NCI-H1694 treated with DMSO at 0.1 percent for 48 hours (cell line): ENCODE measurements at places on chromosomes 12 and 14.
A peak's percentile ranks its signal among the peaks of the same experiment; 100 is the strongest.

- DNase-seq: no peak
Measured at GRCh38 chr14:54687750-54688119, 120.8 kb downstream of the SAMD4A start.

DNA sequence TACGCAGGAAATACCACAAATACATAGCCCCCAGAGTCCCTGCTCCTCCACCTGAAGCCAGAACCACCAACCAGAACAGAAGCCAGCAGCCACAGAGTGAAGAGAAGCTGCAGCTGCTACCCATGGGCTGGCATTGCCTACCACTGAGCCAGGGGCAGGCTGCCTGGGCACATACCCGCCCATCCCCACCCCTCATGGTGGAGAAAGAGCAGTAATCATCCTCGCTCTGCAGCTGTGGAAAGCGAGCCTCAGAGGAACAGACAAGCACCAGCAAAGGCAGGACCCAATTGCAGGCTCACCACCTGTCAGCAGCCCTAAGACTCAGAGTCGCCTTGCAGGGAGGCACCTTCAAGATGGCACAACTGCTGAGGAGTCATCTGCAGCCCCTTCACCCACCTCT lies 11.2 kb upstream of the CD9 start:
- DNase-seq: no peak

DNA sequence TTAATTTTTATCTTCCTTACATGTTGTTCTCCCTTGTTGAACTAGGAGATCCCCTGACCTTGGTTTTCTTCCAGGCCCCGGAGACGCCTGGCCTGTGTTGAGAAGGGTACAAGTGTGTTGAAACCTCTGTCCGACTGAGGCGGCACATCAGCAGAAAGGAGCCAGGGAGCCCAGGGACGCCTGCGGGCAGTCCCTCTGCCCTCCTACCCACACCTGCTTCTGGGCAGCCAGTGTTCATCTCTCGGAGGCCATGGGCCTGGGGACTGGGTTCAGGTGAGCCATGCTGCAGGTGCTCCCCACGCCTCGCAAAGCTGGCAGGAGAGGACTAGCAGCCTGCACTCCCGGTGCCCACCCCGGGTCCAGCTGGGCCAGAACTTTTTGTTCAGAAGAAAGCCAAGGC lies 39.9 kb upstream of the EIF5 start:
- no peak for DNase-seq

DNA sequence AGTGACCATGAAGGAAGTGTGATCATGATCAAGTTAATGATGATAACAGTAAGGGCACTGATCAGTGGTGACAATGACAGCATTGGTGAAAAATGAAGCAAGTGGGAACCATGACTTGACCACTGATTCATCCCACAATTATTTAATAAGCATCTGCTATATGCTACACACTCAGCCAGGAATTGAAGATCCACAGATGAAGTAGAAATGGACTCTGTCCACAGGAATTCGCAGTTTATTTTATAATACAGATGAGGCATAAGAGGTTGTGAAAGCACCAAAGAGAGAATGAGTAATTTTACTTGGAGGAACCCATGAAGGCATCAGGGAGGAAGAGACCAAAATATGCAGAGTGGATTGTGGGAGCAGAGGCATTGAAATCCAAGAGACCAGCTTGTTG lies 33.8 kb upstream of the SMUG1 start:
- no peak for DNase-seq

DNA sequence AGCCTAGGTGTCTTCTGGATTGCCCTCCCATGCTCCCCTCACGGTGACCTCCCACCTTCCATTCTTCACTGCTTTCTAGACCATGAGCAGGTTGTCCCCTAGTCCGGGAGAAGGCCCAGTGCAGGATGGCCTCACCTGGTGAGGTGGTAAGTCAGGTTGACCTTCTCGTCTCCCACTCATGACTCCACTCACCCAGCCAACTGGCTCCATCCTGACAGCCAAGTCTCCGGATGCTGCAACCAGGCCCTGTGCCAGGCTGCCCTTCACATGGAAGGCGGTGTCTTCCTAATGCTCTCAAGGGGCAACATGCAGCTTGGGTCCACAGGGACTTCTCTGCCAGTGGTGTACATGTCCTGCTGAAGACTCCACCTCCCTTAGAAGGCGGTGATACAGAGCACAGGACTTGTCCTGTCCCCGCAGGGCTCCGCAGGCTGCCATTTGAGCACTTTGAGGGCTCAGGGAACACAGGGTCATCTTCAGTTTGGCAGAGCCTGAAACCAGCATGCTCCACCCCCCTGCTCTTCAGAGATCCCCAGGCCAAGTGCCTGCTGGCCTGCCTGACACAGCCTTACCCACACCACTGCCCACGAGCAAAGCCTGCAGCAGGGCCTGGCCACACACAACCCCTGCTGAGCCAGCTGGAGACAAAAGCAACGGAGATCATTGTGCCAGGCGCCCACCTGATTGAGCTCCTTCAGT lies 25.4 kb downstream of the BATF start:
- DNase-seq: no peak

- DNase-seq: peak; percentile 36
Measured at GRCh38 chr14:99602054-99602787, 1.8 kb downstream of the CCDC85C start.

DNA sequence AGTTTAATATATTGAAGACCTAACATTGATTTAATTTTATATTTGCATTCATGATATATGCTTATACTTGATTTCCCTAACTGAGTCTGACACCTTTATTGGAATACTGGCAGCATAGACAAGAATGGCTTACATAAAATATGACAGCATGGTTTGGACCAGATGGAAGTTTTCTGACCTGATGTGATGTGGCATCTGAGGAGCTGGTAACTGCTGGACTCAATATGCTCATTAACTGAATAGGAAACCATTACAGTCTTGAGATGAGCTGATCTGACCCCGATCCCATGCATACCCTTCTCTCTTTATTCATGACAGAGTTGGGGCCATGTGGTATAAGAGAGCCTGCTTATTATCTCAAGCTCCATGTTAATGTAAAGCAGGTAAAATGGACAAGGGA lies 604.8 kb upstream of the SEL1L start:
- DNase-seq: no peak

DNA sequence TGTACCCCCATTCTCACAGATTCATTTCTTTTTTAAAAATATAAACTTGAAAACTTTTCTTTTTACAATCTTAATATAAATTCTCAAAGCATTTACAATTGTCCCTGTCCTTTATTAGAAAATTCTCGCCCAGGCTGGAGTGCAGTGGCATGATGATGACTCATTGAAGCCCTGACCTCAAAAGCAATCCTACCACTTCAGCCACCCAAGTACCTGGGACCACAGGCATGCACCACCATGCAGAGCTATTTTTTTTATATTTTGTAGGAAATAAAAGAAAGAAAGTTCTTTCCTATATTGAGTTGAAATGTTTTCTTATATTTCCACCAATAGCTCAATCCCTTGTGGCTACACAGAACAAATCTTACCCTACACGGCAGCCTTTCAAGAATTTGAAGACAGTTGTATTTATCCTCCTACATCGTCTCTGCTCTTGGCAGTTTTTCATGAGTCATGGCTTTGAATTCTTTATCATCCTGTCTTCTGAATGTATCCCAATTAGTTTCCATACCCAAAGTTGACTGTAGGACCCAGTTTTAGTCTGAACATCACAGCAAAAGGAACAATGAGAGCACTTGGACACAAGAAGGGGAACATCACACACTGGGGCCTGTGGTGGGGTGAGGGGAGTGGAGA lies 52.4 kb downstream of the SYT1 start:
- DNase-seq: no peak

- DNase-seq: peak; percentile 91
Measured at GRCh38 chr14:95998656-95999055, 40.5 kb upstream of the C14orf132 start.

DNA sequence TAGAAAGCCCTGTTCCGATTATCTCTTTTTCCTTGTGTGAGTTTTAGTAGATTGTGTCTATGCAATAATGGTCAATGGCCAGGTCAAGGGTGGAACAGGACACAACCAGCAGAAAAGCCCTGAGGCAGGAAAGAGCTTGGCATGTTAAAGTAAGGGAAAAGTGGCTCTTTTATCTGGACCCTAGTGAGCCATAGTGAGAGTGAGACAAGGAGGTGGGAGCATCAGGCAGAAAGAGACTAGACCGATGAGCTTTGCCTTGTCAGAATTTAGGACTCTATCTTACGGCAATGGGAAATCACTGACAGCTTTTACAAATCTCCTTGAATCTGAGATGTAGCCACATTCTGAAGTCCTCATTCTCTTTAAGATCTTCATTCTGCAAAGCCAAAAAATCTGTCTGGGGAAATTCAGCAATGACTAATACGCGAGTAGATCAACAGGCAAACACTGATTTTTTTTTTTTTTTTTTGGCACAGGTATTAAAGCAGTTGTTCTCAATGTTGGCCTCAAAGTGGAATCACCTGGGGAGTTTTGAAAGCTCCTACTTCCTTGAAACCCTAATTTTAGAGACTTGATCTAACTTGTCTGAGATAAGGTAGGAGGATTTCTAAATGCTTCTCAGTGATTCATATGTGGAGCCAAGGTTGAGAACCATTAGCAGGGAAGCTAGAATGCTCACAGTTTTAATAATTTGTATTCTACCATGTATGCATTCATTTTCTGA lies 33.9 kb downstream of the TMEM19 start:
- DNase-seq: no peak

- no peak for DNase-seq
Measured at GRCh38 chr12:68234140-68234539, 8.5 kb upstream of the IL26 start.

DNA sequence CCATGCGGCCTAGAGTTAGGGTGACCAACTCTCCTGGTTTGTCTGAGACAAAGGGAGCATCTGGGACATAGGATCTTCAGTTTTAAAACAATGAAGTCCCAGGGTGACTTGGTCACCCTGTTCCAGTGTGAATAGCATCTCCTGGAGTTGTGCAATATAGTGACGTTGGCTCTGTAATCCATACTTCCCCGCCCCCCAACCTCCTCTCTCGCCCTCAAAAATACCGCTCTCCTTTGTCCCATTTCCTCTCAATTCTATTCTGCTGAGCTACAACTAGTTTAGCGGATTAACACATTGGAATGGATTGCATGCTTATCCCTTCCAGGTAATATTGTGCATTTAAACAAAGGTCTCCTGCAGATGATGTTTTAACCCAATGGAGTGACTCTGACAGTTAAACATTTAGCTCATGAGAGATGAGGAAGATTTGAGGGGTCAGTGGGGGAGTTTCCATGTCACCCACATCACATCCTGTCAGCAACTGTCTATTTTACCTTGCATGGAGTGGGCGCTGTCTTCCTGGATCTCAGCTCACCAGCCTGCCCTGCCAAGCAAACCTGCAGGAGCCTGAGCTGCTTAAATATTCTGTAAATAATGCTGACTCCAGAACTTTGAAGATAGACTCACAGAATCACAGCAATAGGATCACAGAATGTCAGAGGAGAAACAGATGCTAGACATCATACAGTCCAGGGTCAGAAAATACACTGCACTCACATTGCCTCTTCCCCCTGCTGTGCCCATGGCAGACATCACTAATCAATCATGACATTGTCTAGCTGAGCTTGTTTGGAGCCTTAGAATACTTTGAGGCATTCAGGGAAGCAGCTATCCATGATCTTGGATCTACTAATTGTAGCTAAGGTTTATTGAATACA lies 43.0 kb downstream of the MAP1LC3B2 start:
- DNase-seq: no peak

- DNase-seq: no peak
Measured at GRCh38 chr12:27982951-27983350, 10.4 kb upstream of the PTHLH start.

DNA sequence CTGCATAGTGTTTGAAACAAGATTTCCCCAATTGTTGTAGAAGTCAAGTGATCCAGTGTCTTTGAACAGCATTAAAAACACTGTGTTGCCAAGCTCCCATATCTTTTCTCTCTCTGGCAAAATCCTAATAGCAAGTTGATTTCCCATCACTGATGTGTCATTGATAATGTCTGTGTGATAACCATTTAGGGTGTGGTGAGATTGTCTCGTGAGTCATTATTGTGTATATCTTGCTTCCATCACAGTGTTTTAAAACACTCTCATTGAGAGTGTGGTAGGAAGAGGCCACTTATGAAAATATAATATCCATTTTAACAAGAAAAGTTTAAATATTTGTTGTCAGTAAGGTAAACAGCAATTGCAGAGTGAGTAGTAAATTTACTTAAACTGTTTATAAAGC lies 74.7 kb downstream of the PRORP start:
- DNase-seq: no peak

DNA sequence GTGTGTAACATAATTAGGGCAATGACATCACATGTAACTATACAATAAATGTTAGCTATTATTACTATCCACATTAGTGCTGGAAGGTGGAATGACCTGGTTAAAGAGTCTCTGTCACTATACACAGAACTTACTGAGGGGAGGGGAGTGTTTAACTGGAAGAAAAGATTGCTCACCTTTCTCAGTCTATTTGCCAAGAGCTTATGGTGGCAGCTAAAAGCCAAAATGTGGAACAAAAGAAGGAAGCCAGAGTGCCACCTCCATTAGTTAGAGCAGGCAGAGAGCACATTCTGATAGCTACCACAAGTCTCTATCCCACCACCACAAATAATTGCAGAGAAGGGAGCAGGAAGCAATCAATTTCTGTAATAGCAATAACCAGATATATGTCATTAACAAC lies 124.4 kb downstream of the MED13L start:
- DNase-seq: no peak

GRCh38 chr12:74401966-74402365 lies 135.7 kb upstream of the ATXN7L3B start:
- DNase-seq: no peak

GRCh38 chr14:71621980-71622605 lies 310.1 kb upstream of the RGS6 start:
- DNase-seq: no peak

DNA sequence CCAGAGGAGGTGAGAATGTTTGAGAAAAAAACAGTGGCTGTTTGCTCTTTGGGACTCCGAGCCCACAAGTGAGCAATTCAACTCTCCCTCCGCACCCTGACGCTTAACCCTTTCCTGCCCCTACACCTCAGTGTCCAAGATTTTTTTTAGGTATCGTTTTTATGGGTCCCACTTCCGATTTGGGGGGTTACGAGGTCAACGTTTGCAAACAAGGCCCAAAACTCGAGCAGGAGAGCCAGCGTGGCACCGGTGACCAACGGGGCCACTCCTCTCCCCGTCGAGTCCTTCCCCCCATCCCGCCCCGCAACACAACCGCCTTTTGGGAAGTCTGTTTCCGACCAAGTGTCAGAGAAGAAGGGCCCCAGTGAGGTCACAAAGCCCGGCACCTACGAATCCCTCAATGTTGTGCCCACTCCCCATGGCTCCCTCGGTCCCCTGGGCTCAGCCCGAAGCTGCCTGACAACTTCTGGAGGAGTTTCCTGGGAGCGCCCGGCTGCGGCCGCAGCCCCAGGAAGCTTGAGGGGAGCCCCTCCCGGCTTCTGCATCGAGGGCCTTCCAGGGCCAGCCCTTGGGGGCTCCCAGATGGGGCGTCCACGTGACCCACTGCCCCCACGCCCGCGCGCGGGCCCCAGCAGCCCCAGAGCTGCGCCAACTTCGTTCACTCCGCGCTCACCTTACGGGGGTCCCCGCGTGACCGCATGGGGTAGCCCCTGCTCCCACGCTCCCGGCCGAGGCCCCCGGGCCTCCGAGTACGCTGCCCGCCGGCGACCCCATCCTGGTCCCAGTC lies 1.2 kb downstream of the CDK2AP1 start:
- DNase-seq: no peak
